ENCODE measurements at places on chromosomes 4 and X. TPM values are rescaled to one million over a fixed set of nuclear protein-coding genes. Genes with fewer than 3 reads are reported as not detected.
A peak's percentile ranks its signal among the peaks of the same experiment; 100 is the strongest.

The SLC30A9 gene
- 137 TPM for polyA plus RNA-seq

The FABP2 gene
- polyA plus RNA-seq = 0.05 TPM

The CORIN gene
- polyA plus RNA-seq = 6.2 TPM

The NWD2 gene
- 0.23 TPM for polyA plus RNA-seq

The TENM3 gene
- 19.5 TPM for polyA plus RNA-seq

The DGKK gene
- 13.0 TPM for polyA plus RNA-seq

The NEUROG2 gene
- not detected for polyA plus RNA-seq

The IQSEC2 gene
- 17.2 TPM for polyA plus RNA-seq

The DCLK2 gene
- 12.0 TPM for polyA plus RNA-seq

The BGN gene
- polyA plus RNA-seq = 148 TPM

The PNMA5 gene
- polyA plus RNA-seq = 0.33 TPM

The PABPC4L gene
- polyA plus RNA-seq = 11.3 TPM

DNA sequence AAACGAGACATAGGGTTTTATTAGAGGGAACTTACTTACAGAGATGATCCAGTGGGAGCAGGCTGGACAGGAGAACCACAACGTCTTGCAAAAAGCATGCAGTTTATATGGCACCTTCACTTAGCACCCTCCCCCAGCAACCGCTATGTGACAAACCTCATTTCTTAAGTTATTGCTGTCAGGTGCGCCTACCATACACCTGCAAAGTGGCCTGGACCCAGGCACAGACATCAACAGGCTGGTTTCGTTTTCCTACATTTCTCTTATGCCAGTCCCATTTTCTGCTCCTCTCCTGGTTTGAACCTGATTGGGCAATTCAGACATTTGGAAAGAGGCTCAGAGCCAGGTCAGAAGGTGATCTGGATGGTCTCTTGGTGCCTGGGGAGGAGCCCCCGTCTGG lies 18.3 kb downstream of the RTL5 start:
- no peak for DNase-seq

- DNase-seq = peak; percentile 53
These were observed 24.3 kb downstream of the SHROOM3 start for GRCh38 chr4:76459291-76459723.

DNA sequence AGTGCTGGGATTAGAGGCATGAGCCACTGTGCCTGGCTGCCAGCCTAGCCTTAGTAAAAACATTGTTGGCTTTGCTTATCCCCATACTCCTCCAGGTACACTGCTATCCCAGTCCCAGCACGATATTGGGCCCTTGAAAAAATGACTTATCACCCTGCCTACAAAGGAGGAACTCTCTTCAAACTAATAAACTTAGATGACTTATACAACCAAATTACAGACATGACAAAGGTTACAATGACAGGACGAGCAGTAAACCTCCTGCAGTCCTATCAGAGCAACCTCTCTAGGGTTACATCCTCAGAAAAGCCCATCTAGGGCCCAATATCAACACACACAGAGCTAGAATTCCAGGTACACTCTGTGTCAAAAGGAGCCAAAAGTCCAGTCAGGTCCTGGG lies 5.7 kb upstream of the HERC5 start:
- DNase-seq = no peak

DNA sequence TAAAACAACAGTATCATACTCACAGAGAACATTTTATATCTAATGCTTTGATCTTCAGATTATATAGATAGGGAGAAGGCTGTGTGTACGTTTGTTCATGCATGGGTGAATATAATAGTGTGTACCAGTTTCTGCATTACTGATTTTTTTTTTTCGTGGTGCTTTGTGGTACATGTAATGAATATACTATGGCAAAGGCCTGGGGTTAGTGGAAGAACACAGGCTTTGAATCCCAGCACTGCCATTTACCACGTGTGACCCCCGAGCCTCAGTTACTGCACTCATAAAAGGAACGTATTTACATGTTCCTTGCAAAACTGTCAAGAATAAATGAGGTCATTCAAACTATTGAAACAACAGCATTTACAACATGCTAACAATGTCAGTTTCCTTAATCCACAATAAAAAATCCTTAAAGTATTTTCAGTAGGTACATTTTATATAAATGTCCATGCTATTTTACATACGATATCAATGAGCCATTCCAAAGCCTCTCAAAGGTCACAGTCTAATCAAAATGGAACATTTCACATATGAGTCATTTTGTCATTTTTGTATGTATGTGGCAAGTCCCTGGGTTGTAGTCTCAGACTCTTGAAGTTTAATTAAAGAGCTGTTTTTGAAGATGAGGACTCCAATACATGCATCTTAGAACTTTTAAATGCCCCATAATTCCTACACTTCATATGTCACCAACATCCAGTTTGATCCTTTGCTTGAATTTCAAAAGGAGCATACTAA lies 242.8 kb downstream of the PPP3CA start:
- no peak for DNase-seq

DNA sequence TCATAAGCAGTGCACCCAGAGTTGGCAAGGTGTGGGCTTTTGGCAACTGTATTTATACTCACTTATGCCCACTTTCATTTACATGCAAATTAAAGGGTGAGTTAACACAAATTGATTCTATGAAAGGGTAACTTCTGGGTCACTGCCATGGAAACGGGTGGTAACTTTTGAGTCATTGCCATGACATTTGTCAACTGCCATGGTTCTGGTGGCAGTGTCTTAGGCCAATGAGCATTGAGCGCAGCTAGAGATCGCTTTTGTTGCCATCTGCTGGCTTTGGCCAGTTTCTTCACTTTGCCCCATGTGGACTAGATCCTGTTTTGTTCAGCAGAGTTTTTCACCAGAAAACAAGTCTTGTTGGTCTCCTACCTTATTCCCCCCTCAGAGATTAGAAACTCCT lies 170.8 kb upstream of the NUDT6 start:
- no peak for DNase-seq

- DNase-seq = no peak
These were observed 5.8 kb downstream of the SCLT1 start for GRCh38 chr4:129087516-129087915.

- DNase-seq = no peak
These were observed 132.7 kb downstream of the CPZ start for GRCh38 chr4:8725071-8725841.

DNA sequence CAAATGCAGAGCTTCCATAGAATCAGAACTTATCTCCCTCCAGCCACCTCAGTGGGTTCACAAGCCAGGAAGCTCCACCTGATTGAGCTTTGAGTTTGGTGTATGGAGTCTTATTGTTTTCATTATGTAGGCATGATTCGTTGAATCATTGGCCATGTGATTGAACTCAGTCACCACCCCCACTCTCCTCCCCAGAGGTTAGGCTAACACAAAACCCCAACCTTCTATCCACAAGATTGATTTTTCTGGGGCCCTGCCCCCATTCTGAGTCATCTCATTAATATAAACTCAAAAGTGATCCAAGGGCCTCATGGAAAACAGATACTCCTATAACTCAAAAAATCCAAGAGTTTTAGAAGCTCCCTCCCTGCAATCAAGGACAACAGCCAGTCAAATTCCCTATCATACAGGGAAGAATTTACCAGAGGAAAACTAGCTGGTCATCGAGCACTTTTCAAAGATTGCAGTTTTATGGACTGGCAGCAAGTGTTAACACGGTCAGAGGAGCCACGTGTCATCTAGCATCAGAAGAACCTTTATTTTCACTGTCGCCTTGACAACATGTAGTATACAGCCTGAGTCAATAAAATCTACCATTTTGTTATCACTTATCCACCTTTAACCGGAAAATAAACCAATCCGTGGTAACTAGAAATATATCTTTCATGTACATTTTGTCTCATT lies 35.9 kb upstream of the GUCY1B1 start:
- DNase-seq = no peak

- no peak for DNase-seq
These were observed 21.5 kb downstream of the FAM9C start for GRCh38 chrX:13022926-13023325.

DNA sequence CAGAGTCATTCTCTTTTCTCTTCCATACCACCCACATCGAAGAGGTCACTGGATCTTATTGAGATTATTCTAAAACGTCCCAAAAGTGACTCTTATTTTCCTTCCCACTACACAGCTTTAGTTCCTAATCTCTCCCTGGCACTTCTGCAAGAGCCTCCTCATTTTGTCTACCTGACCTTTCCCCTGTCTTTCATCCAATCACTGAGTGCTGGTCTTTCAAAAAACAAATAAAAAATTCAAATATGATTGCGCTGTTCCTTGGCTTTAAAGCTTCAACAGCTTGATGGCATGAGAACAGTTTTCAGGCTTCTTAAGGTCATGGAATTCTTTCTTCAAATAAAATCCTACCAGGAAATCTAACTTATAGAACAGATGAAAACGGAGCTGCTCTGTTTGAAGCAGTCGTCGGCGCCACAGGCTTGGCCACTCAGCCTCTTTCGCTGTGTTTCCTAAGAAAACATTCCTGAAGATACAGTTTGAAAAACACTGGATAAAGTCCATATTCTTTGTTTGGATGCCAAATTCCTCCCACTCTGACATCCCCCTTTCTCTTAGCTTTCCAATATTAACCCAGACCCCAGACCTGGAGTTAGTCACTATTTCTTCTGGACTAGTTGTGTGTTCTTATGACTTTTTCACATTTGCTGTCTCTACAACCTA lies 12.5 kb downstream of the SYTL5 start:
- DNase-seq = peak; percentile 24

- no peak for DNase-seq
These were observed 737.2 kb upstream of the SLIT2 start for GRCh38 chr4:19514276-19515070.

- no peak for DNase-seq
These were observed 282.7 kb downstream of the PPP3CA start for GRCh38 chr4:101064541-101065180.

GRCh38 chr4:4560136-4560535 lies 18.3 kb upstream of the STX18 start:
- no peak for DNase-seq

DNA sequence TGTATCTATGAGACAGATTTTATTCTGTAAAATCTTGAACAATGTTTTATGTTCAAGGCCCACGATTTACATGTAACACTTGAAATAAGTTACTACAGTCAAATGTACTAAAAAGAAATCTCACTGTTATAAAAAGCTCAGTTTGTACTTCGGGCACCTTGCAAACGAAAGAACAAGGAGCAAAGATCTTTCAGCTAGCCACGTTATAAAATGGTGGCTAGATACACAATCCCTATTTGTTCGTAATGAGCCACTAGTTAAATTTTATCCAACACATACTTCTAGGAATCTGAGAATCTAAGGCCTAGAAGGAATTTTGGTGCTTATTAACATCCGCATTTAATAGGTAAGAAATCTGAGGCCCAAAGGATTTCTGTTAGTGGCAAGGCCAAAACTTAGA lies 2.5 kb downstream of the ARHGEF9 start:
- no peak for DNase-seq

DNA sequence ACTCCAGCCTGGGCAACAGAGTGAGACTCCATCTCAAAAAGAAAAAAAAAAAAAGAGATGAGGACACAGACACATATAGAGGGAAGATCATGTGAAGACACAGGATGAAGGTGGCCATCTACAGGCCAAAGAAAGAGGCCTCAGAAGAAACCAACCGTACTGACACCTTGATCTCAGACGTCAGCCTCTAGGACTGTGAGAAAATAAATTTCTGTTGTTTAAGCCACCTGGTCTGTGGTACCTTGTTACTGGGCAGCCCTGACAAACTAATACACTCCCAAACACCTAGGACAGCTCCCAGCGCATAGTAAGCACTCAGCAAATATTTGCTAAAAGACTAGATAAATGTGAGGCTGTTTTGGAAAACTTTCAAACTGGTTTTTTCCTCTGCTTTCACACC lies 59.2 kb upstream of the SMIM10 start:
- DNase-seq = no peak

GRCh38 chrX:37348231-37348970 lies 763 bp upstream of the PRRG1 start:
- peak; percentile 34 for DNase-seq

GRCh38 chr4:139584784-139585183 lies 28.8 kb upstream of the SETD7 start:
- no peak for DNase-seq

DNA sequence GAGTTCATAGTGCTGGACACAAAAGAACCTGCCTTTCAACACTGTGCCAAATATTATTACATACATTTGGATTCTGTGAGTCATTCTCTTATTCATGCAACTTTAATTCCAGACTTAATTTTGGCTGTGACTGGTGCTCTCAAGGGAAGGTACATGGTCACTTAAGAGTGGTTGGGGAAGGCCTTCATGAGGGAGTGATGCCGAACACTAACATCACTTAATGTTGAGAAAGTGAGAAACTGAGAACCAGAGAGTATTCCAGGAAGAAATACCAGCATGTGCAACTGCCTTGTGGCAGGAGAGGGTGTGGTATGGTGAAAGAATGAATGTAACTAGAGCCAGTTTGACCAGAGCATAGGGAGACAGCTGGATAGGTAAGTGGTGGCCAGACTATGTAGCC lies 41.5 kb upstream of the FHDC1 start:
- DNase-seq = no peak

- DNase-seq = no peak
These were observed 177.5 kb downstream of the DCLK2 start for GRCh38 chr4:150255610-150256224.

DNA sequence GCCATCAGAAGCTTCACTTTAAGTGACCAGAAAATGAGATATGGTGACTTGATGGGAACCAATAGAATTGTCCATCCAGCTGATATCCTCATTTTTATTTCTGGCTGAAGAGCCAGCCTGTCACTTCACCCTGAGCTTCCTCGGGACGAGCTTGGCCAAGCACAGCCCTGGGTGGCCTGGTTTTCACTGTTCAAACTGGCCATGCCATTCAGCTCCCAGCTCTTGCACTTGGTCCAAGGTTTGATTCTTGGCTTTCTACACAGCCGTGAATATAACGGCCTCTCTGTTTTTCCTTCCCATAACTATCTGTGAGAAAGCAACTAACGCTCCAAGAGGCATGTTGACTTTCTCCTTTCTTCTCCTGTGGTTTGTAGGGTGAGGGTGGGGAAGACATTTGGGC lies 71.9 kb downstream of the LIMCH1 start:
- no peak for DNase-seq

- DNase-seq = no peak
These were observed 71.2 kb upstream of the GRID2 start for GRCh38 chr4:92232566-92232965.

DNA sequence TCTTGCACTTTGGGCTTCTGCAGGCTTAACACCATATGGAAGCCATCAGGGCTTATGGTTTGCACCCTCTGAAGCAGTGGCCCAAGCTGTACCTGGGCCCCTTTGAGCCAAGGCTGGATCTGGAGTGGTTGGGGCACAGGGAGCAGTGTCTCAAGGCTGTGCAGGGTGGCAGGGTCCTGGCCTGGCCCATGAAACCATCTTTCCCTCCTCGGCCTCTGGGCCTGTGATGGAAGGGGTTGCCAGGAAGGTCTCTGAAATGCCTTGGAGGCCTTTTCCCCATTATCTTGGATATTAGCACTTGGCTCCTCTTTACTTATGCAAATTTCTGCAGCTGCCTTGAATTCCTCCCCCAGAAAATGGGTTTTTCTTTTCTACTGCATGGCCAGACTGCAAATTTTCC lies 134.7 kb upstream of the USP9X start:
- no peak for DNase-seq

- no peak for DNase-seq
These were observed 451.1 kb downstream of the ARAP2 start for GRCh38 chr4:35793045-35793722.

- no peak for DNase-seq
These were observed 75.3 kb downstream of the PWWP3B start for GRCh38 chrX:106243376-106243775.

- DNase-seq = no peak
These were observed 97.4 kb downstream of the DCTD start for GRCh38 chr4:182819751-182820150.

Data from left kidney (tissue), 8 donors.